ENCODE measurements at places on chromosomes 13 and 19.

DNA sequence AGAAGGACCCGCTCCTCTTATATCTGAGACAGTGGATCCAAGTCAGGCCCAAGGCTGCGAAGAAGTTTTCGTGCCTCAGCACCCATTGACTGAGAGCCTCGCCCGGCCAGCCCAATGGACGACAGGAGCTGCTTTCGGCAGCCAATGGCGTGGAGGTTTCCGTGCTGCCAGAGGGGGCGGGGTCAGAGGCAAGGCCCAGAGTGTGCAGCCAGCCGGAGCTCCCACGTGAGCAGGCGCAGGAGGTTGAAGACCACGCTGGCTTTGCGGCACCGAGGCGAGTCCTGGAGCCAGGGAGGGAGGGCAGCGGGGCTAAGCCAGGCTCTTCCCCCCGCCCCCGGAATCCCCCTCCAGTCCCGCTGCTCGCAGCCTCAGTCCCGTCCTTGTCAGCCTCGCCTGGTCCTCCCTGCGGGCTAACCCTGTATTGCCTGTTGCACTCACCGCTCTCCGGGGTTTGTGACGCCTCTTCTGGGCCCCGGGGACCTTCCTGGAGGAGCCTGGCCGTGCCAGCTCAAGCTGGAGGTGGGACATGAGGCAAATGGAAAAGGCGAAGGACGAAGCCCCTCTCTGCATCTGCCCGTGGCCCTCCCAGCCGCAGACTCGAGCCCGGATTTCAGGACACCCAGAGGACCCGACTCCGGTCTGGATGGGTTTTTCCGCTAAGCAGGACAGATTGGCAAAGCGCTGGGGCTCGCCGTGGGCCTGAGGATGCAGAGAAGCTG, 1.5 kb downstream of the IFNL4 start:
- DNase-seq: no peak

- DNase-seq: peak; percentile 43
Measured at GRCh38 chr13:95298971-95299621, 2.2 kb downstream of the ABCC4 start.

DNA sequence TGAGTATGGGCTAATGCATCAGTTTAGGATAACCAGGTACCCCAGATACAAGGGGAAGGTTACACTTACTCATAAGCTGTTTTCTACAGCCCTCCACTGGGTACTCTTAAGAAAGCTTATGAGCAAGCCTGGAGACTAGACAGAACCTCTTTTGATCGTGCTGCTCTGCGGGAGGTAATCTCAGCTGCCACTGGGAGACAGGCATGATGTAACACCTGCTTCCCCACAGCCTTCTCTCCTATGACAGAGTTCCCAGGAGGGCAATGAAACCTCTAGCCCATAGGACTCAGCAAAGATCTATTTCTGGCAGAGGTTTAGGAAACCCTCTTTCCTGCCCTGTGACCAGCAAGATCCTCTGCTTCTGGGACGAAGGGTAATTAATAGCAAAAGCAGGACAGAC, 65.6 kb downstream of the WASF3 start:
- DNase-seq: no peak

- DNase-seq: no peak
Measured at GRCh38 chr13:94515911-94516310, 36.4 kb upstream of the DCT start.

All from AG10803 (cell line).